Kidney epithelial cell (primary cell): ENCODE measurements at places on chromosomes 4 and X. TPM values are rescaled to one million over a fixed set of nuclear protein-coding genes. Genes with fewer than 3 reads are reported as not detected.

The IGFBP7 gene
- total RNA-seq = 1,064 and 1,134 TPM in 2 replicates

The TMSB15B gene
- 9.2 and 16.2 TPM in 2 replicates for total RNA-seq

The CXCL1 gene
- 75.9 and 112 TPM in 2 replicates for total RNA-seq

The PCDH10 gene
- total RNA-seq = 0.62 and 2.0 TPM in 2 replicates

The CLTRN gene
- total RNA-seq = 0.50 and 2.0 TPM in 2 replicates

The LONRF3 gene
- 7.2 and 8.1 TPM in 2 replicates for total RNA-seq

The ERVMER34-1 gene
- 3.5 and 4.0 TPM in 2 replicates for total RNA-seq

The GLUD2 gene
- 0.55 and 0.92 TPM in 2 replicates for total RNA-seq

The MTNR1A gene
- 0.21 TPM in 1 of 2 replicates, not detected in the other for total RNA-seq

The TRIM61 gene
- total RNA-seq = 2.1 and 4.5 TPM in 2 replicates

The CACNA1F gene
- total RNA-seq = not detected in 2 replicates

The STAP1 gene
- not detected in 2 replicates for total RNA-seq

The XPNPEP2 gene
- total RNA-seq = not detected in 2 replicates

The TACC3 gene
- total RNA-seq = 13.9 and 15.3 TPM in 2 replicates

The HTN1 gene
- not detected in 2 replicates for total RNA-seq

The TLR2 gene
- 17.9 and 18.6 TPM in 2 replicates for total RNA-seq

The VEGFD gene
- not detected in 2 replicates for total RNA-seq

The FRG2 gene
- total RNA-seq = not detected in 2 replicates

The UPF3B gene
- total RNA-seq = 3.9 and 4.7 TPM in 2 replicates

The PFKFB1 gene
- 0.14 TPM in 1 of 2 replicates, not detected in the other for total RNA-seq

The TLL1 gene
- 2.9 and 7.9 TPM in 2 replicates for total RNA-seq

The LAMP2 gene
- total RNA-seq = 115 and 121 TPM in 2 replicates

The POU4F2 gene
- 0.14 TPM in 1 of 2 replicates, not detected in the other for total RNA-seq

The LUZP4 gene
- total RNA-seq = not detected in 2 replicates
